ENCODE measurements at places on chromosomes 3 and 15.
A peak's percentile ranks its signal among the peaks of the same experiment; 100 is the strongest.

DNA sequence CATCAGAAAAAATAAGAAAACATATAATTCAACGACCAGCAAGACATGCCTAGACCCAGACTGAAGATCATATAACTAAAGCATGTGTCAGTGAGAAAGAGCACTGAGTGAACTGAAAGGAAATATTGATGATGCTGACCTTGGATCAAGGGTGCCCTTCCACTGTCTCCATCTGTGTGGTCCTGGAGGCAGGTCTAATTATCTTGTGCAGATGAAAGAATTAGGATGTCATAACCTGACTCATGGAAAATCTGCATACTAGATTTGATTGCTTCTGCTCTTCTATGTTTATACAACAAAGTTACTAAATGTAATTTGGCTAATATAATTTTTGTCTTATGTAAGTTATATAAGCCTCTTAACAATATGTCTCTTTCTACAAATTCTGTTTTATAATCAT lies 264.6 kb upstream of the TGFBR2 start:
- peak; percentile 17 for DNase-seq

DNA sequence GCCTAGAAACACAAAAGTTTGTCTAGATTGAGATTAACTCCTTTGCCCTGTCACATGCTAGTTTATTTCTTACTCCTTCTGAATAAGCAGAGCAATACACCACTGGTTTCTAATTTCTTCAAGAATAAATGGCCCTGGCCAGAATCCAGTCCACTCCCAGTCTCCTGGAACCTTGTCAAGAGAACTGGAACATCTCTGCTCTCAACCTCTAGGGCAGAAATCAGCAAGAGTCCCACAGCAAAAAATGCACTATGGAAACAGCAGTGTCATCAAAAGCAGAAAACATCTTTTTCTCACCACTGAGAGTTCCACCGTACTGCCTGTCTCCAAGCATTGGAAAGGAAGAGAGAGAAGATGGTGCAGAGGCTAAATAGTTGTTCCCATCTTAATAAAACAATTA lies 35.9 kb upstream of the PPP2R3A start:
- DNase-seq, result no peak

- DNase-seq, result no peak
Measured at GRCh38 chr3:52396011-52396906, 48.6 kb downstream of the SEMA3G start.

GRCh38 chr3:133375403-133375745 lies 24.5 kb upstream of the BFSP2 start:
- DNase-seq, result no peak

Measured in lung microvascular endothelial cell (primary cell).